Activated CD8-positive, alpha-beta memory T cell treated with anti-CD3 and anti-CD28 coated beads, Interleukin-2, amount 50 U/mL, for 48 hours (primary cell): ENCODE measurements at places on chromosomes 2 and 18.

GRCh38 chr18:49022311-49023161 lies 71.8 kb upstream of the SMAD7 start:
- DNase-seq, result peak; percentile 45

DNA sequence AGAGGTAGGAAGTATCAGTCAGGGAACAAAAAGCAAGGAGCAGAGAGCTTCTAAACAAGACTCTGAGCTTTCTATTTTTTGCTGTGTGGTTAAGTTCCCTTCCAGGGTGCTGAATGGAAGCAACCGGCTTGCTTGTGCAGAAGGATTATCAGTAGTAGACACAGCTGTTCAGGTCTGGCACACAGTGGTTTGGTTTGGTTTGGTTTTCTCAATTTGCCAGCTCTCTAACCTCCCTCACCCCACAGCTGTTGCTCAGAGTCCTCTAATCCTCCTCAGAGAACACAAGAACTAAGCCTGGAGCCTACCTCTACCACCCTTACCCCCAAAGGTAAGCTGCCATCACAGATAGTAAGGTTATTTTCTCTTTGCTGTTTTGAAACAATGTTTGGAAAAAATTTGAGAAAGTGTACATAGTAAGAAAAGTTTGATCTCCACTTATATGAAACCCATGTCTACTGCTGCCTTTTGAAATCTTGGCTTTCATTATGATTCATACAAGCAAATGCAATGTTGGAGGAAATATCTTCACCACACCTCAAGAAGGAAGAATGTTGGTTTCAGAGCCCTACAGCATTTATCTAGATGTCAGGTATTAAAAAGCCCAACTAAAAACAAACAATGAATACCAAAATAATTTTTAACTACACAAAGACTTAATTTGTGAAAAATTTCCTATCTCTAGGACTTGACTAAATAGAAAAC lies 255.3 kb downstream of the NR4A2 start:
- no peak for DNase-seq

DNA sequence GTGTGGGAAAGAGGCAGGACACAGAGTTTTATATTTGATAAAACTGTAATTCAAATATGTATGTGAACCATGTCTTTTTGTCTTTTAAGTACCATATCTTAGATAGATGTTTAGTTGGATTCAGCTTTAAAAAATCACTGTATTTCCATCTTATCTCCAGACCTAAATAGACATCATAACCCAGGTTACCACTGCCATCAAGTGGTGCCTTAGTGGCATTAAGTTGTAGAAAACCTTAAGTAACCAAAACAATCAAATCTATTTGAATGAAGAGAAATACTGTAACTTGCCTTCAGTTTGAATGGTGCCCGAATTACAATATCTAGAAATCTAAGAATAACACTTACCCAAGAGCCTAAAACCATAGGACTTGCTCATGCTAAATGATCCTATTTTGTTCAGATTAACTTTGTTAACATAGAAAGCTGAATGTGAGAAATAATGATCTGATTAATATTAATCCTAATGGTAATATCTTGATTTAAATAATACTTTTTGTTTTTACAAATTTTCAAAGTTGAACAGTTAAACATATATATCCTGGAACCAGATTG lies 92.5 kb upstream of the MAP2 start:
- no peak for DNase-seq

GRCh38 chr2:165902934-165903333 lies 50.6 kb downstream of the TTC21B start:
- DNase-seq, result no peak

DNA sequence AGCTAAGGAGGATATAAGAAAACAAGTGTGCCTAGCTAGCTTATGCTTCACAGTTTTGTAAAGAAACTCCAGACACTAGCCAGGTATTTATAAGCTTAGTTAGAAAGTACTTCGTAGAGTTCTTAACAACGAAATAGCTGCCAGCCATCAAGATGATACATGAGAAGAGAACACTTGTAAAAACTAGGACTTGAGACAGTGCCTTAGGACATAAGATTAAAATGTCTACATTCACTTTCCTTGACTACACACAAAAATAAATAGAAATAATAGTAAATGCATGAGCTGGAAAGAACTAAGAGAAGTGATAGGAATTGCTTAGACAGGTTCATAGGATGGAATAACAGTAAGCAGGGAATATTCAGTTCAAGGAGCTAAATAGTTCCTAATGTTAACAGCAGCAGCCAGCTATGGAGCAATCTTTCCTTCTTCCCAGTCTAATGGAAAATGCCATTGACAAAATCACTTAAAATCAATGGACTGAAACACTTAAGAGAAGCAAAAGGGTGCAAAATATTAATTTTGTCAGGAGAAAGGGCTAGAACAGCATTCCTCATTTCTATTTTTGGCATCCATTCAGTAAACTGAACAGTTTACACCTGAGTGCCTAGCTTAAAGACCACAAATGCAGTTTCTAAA lies 186.6 kb downstream of the PDE11A start:
- DNase-seq, result no peak

DNA sequence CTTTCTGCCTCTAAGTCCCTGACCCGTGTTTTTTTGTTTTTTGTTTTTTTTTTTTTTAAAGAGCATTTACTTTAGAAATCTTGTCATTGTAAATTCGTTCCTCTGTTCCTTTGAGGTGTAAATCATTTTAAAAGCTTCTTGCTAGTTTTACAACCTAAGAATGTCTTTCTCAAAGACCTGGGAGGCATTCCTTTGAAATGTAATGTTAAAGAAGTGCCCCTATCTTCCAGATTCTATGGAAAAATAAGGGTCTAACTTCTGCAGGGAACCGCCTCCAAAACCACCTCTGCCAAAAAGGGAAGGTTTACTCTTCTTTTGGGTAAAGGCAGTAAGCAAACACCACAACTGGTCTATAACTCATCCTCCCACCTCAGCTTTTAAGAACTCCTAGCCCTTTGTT lies 259.6 kb upstream of the ZNF804A start:
- no peak for DNase-seq

GRCh38 chr2:118219611-118220010 lies 131.3 kb downstream of the INSIG2 start:
- DNase-seq, result no peak

GRCh38 chr2:216696751-216697560 lies 1.6 kb upstream of the IGFBP5 start:
- no peak for DNase-seq

- DNase-seq, result no peak
These were observed 39.8 kb upstream of the TBC1D8 start for GRCh38 chr2:101190747-101191516.

DNA sequence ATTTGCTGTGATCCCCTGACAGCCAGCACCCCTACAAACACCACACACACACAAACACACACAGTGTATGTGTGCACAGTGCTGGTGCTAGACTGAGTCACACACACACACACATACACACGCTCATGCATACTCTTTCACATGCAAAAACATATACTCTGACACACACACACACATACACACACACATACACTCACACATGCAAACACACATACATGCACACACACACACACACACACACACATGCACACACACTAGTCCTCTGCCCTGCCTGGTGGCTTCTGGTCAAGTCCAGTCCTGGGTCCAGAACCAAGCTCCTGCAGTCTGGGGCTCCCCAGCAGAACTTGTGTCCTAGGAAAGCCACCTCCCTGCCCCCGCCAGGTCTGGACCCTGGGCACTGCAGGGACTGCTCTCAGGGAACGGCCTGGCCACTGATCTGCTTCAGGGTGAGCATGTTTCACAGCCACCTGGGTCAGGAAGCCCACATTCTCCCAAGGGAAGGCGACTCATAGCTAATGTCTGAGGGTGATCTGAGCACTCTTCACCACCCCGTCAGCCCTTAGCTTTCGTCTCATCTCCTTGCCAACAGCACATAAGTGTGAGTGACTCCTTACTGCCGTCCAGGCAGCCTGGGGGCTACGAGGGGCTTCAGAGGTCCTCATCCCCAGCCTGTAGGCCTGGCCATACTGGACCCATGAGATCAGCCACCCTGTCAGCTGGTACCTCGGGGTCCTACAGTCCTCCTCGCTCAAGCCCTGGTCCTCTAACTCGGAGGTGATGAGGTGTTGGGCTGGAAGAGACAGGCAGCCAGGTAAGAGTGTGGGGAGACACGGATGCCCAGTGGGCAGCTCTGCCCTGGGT lies 88.1 kb downstream of the MCFD2 start:
- peak; percentile 41 for DNase-seq

DNA sequence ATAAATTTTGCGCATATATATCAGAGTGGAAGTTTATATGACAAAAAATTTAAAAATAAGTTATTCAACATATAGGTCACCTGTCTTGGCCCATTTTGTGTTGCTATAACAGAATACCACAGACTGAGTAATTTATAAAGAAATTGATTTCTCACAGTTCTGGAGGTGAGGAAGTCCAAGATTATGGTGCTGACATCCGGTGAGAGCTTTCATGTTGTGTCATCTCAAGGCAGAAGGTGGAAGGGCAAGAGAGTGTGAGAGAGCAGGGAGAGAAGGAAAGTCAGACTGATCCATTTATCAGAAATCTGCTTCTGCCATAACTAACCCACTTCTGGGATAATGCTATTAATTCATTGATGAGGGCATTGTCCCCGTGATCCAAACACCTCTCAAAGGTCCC lies 9.0 kb upstream of the FEZ2 start:
- no peak for DNase-seq

GRCh38 chr2:42786561-42787345 lies 5.6 kb downstream of the HAAO start:
- DNase-seq, result no peak

DNA sequence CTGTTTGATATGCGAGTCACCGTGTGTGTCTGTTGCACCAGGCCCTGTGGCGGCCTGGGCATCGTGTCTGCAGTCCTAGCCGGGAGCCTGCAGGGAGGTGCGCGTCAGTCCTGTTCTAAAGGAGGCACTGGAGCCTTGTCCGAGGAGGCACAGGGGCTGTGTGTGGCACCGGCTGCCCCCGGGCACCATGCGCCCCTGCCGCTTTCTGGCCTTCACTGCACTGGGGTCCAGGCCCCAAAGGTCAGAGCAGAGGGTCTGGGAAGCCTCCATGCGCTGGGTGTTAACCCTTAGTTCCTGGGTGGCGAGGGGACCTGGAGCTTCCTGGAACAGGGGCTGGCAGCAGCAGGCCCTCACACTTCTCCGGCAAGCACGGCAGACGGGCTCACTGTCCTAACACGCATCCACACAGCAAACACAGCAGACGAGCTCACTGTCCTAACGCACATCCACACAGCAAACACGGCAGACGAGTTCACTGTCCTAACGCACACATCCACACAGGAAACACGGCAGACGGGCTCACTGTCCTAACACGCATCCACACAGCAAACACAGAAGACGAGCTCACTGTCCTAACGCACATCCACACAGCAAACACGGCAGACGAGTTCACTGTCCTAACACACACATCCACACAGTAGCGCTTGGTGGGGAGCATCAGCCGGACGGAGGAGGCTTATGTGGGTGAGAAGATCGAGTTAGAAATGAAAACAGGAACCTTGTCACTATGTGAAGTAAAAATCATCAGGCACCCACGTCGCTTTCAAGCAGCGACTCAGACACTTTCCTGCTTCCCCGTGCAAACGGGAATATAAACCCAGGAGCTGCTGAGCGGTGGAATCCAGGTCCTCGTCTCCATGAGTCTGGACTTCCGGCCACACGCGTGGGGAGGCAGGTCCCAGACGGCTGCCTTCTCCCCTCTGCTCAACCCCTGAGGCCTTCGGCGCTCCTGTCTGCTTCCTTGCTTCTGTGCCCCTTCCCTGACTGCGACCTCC lies 65.3 kb downstream of the TPO start:
- DNase-seq, result peak; percentile 10

DNA sequence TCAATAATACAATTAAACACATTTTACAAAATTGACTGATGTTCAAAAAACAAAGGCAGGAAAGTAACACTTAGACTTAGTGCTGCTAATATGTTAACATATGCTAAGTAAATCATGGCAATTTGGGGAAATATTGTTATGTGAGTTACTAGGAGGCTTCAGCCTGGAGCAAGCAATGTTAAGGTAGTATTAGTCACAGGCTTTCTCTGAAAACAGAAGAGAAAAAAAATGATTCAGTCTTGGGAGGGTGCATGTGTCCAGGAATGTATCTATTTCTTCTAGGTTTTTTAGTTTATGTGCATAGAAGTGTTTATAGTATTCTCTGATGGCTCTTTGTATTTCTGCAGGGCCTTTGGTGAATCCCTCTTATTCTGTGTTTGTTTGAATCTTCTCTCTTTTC lies 345.8 kb upstream of the TFPI start:
- no peak for DNase-seq

DNA sequence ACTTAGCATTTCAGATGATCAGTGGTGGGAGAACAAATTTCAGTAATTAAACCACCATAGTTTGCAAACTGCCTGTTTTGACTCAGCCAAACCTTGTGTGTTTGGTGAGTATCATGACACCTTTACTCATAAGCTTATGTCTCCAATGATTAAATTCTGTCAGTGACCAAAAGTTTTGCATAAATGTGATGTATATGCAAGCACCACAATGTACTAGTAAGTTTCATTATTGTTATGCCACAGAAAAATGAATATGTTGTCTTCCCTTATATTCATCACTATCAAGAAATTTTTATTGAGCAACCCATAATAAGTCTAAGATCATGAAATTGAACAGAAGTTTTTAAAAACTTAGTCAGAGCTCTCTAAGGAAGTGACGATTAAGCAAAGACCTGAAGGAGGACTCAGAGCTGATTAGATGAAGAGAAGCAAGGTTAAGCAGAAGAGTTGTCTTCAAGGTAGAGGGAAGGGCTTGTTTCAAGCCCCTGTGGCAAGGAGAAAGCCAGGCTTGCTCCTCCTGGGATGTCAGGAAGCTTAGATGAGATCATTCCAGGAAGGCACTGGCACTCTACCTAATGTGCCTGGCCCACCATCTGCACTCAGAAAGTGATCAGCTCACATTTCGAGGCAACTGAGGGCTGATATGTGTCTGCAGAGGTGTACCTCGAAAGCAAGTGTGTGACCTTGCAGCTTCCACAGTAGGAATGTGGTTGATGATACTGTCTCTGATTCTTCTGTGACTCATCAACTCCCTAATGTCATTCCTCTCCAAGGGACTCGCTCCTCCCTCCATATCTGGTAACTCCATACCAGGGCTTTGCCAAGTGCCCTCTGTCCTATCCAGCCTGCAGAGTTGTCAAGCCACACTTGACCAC lies 54.7 kb downstream of the KCTD18 start:
- DNase-seq, result no peak

DNA sequence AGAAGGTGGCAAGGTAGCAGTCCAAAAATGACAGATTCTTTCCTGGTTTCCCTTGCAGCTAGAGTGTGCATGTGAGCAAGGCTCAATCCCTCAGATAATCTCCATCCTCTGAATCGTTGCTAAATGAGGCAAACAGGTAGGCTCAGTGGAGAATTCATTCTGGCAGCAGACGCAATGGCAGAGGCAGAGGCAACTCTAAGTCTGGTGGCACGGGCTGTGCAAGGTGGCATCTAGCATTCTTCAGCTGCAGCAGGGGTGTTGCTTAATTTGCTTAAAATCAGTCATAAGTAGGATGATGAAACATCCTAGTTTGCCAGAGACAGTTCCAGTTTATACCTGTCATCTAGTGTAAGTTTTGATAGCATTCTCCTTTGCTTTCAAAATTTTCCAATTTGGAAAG lies 391.1 kb upstream of the MEX3C start:
- no peak for DNase-seq
